ENCODE measurements at places on chromosomes 7 and 10.
A peak's percentile ranks its signal among the peaks of the same experiment; 100 is the strongest.

DNA sequence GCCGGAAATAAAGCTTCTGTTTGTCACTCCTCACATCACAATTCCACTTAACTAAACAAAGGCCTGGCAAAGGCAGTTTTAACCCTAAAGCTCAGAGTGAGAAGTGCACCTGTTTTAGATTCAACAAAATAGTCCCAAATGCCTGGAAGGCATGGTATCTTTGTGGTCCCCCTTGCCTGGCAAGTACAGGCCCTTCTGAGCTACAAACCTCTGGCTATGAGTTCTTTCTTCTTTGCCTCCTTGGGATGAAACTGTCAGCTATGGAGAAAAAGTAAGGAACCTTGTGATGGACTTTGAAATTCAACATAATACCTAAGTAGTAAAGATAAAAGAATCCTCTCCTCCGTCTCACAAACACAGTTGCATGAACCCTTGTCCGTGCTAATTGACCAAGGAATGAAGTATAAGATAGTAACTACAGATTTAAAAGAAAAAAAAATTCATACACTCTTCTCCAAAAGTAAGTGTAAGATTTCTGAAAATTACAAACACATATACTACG lies 244.5 kb upstream of the ETV1 start:
- no peak for DNase-seq

DNA sequence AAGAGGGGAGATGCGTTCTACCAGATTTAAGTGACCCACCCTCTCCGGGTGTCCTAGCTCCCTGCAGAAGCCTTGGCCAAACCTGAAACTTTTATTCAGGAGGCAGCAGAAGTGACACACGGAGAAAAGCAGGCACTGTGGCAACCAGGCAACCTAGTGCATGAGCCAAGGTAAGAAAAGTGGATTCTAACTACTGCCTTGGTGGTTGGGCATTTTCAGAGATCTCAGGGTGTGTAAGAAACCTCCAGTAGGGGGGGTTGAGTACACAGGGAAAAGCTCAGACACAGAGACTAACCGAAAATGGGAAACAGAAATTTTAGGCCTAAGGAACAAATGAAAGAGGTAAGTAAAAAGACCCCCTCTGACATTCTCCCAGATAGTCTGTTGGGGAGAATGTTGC lies 645.7 kb downstream of the ANKRD7 start:
- DNase-seq: peak; percentile 34

- no peak for DNase-seq
Measured at GRCh38 chr7:142856565-142857245, 1.8 kb downstream of the EPHB6 start.

- DNase-seq: peak; percentile 30
Measured at GRCh38 chr10:35194906-35195305, 68.3 kb downstream of the CREM start.

DNA sequence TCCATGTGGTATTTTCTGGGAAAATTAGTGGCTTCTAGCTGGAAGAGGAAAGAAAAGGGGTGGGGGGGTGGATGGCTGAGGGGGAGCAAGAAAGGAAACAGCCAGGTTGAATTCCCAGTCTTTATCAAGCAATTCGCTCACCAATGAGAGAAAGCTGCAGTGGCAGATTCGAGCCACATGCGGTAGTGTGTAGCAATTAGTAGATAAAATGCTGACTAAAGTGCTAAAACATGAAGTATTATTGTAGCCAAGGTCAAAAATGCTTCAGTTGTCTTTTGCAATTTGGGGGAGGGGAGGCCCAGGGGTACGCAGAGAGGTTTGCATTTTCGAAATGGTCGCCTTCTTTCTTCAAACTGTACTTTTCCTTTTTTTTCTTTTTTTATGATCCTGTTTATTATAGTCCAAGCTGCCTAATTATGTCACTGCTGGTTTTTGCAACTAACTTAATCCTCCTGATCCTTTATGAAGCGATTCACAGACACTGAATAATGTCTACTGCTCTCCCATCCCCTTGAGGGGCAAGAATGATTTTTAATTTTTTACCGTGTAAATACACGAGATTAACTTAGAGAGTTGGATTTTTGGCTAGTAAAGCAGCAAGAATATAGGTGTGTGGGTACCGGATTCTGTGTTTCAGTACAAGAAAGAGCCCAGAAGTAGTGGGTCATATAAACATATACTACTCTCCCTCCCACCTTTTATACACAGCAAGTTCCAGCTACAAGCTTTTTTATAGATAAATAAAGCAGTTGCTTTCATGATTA lies 3.6 kb upstream of the ARID5B start:
- DNase-seq: peak; percentile 30

DNA sequence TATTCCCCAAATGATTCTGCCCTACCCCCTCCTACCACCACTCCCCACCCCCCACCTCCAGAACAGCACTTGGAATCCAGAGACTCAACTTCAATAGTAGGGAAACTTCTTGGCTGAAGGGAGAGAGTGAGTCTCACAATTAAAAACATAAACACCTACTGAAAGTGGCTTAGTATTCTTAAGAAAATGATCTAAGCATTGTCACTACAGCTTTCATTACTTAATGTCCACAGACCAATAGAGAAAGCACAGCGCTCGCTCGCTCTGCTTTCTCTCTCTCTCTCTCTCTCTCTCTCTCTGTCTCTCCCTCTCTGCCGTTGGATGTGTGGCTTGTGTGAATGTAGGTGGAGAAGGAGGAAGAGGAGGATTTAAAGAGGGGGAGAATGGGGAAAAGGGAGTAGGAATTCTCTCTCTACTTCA lies 1.5 kb upstream of the SEMA3A start:
- DNase-seq: peak; percentile 50

DNA sequence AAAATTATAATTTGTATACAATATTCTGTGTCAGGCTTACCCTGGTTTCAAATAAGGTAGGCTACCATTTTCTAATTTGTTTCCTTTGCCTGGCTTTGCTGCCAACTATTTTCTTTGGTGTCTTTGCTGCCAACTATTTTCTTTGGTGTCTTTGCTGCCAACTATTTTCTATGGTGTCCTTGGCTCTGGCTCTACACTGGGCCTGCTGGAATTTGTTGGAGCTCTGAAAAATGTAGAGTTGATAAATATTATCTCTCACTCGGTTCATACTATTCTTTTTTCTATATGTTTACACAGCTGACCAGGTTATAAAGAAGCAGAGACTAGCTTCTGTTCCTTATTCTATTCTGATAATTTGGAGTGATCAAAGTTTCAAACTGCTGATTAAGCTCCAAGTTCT lies 768.0 kb upstream of the PHF14 start:
- no peak for DNase-seq

- DNase-seq: no peak
Measured at GRCh38 chr10:43264965-43265798, 1.7 kb downstream of the RASGEF1A start.

DNA sequence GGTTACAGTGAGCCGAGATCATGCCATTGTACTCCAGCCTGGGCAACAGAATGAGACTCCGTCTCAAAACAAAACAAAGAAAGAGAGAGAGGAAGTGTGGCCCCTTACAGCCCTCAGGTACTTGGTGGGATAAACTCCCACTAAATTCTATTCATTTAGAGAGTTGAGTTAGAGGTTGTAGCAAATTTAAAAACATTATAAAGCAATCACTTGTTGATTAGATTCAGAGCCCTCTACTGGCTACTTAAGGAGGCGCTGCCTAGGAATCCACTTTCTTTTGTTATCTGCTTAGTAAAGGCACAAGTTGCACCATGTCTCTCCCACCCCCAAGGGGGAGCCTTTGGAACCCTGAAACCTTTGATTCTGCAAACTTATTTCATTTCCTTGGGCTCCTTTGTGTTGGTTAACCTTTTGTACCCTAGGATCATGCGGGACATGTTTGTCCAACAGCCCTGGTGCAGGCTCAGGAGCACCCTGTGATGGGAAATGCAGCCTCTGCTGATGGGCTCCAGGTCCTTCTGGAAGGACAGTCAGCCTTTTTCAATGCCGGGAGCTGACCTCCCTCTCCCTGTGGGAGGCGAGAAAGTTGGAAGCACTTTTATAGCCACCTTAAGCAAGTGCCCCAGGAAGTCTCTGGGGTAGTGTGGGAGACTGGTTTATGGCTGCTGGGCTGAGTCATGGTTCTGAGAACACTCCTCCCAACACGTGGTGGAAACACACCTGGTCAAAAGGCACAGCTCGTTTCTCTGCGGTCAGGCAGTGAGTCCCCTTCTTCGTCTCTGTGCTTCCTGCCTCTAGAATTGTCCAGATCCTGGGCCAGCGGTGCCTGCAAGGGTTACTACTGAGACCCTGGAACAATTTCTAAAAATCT lies 2.3 kb downstream of the HKDC1 start:
- DNase-seq: peak; percentile 68

DNA sequence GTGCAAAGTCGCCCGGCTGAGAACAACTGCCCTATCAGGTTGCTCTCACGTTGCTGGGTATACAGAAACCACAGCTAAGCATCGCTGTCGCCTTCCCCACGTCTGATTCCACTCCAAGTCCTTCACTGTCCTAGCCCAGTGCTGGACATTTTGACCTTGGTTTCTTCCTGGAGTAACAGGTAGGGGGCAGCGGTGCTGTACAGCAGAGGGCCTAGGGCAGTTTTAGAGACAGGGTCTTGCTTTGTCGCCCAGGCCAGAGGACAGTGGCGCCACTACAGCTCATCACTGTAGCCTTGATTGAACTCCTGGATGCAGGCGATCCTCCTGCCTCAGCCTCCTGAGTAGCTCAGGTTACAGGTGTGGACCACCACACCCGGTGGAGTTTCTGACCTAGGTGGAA lies 2.6 kb downstream of the CLDN15 start:
- DNase-seq: peak; percentile 35

- no peak for DNase-seq
Measured at GRCh38 chr7:32167256-32167655, 97.0 kb upstream of the PDE1C start.

GRCh38 chr7:33836797-33837355 lies 68.5 kb upstream of the BMPER start:
- no peak for DNase-seq

DNA sequence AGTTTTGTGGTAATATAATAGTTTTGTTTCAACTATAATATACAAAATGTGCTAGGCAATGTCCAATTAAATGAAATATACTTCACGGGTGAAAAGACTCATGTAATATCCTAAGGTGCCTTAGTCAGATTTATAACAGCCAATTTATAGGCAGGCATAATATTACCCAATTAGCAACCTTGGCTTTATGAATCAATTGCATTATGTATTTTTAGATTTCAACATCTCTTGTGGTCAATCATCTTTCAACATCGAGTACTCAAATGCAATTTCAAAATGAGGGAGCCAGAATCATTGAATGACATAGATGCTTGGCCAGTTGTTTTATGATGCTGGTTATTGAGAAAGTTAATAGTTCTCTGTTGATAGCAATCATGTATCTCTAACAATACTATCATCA lies 110.3 kb upstream of the SP8 start:
- DNase-seq: no peak

- no peak for DNase-seq
Measured at GRCh38 chr10:3271354-3272115, 99.0 kb upstream of the PITRM1 start.

DNA sequence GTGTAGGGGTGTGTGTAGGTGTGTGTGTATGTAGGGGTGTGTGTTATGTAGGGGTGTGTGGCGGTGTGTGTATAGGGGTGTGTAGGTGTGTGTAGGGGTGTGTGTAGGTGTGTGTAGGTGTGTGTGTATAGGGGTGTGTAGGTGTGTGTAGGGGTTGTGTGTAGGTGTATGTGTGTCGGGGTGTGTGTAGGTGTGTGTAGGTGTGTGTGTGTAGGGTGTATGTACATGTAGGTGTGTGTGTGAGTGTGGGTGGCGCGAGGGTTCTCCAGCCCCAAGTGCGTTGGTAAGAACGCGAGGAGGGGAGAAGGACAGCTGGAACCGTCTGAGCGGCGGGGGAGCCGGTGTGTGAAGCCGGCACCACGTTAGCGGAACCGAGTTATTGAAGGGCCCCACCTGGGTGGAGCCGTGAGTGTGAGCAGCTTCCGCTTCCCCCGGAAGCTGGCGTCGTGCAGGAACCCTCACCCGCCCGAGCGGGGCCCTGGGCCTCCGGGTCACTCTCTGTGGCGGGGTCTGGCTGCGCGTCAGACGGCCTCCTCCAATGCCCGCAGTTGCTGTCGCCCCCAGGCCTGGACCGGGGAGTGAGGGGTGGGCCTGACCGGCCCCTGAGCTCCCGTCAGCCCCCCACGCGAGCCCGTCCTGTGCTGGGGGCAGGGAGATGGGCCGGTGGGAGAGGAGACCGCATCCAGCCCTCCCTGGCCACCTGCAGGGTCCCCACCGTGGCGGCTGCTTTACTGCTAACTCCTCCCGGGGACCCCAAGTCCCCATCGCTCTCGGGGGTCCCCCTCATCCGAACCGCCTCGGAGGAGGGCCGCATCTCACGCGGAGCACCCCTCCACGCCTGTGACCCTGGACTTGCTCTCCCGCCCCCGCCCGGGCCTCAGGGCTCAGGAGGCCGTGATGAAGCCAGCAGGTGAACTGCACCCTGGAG lies 49.6 kb upstream of the PSMG3 start:
- DNase-seq: no peak

DNA sequence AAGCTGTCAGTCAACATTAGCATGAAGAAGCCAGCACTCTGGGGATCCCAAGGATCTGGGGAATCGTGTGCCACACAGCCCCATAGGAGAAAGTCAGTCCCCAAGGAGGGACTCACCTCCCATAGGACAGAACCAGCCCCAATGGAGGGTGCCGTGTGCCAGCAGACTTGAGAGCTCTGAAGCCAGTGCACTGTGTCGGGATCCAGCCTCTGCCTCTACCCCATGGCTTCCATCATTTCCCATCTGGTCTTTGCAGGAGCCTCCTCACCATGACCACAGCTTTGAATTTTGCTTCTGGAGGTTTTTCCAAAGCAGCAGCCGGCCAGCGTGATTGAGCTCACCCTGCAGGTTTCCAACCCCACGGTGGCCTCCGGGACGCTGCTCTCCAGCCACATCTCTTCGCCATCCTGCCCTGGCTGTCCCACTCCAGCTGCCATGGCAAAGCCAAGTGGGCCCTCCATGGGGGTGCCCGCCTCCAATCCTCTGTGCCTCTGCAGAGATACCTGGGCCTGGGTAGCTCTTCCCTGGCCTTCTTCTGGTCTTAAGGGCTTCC lies 171.8 kb upstream of the SHH start:
- DNase-seq: no peak

DNA sequence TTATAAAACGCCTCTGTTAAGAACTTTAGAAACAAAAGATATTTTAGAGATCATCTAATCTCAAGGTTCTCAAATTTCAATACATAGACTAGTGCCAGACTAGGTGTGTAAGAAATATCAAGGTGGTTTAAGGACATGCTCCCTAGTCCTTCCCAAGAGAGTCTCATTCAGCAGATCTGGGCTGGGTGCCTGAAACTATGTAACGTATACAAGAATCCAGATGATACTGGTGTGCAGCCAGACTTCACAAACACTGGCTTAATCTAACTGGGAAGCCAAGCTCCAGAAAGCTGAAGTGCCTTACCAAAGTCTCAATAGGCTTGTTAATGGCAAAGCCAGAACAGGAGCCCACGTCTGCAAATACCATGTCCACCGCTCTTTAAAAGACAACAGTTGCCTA lies 105.0 kb upstream of the AMPH start:
- DNase-seq: no peak

Data from NCI-H82 (cell line).